ENCODE measurements at places on chromosomes 7 and 10. TPM values are rescaled to one million over a fixed set of nuclear protein-coding genes. Genes with fewer than 3 reads are reported as not detected.
A peak's percentile ranks its signal among the peaks of the same experiment; 100 is the strongest.

- no peak for DNase-seq
Measured at GRCh38 chr7:79837915-79838314, 296.7 kb upstream of the GNAI1 start.

The SYT15 gene
- 1.5 TPM for total RNA-seq

- DNase-seq = no peak
Measured at GRCh38 chr10:24292304-24293293, 83.7 kb downstream of the KIAA1217 start.

The MUC12 gene
- 0.85 TPM for total RNA-seq

- DNase-seq = no peak
Measured at GRCh38 chr10:71512312-71512711, 115.6 kb downstream of the CDH23 start.

The CCM2 gene
- total RNA-seq = 61.3 TPM

The PGAM2 gene
- total RNA-seq = 0.67 TPM

GRCh38 chr10:26574783-26575182 lies 122.7 kb upstream of the PDSS1 start:
- no peak for DNase-seq

- no peak for DNase-seq
Measured at GRCh38 chr7:155283565-155284194, 14.0 kb upstream of the INSIG1 start.

DNA sequence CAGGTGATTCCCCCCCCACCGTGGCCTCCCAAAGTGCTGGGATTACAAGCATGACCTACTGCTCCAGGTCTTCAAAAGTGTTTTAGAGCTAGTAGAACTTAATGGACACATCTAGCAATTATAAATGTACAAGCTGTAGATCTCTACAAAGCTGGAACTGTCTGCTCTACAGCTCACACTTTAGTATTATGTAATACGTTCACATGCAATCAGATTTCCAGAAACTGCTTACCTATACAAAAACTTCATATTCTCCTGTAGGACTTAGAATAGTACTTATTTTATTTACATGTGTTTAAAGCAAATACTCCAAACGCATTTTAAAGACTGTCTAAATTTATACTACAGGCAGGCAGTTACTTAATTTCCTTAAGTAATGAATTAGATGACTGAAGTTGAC lies 39.2 kb upstream of the ASL start:
- DNase-seq = no peak

GRCh38 chr10:29720149-29720548 lies 85.4 kb upstream of the SVIL start:
- DNase-seq = no peak

The IGFBP3 gene
- total RNA-seq = 0.41 TPM

GRCh38 chr10:113820507-113820906 lies 33.4 kb downstream of the DCLRE1A start:
- no peak for DNase-seq

DNA sequence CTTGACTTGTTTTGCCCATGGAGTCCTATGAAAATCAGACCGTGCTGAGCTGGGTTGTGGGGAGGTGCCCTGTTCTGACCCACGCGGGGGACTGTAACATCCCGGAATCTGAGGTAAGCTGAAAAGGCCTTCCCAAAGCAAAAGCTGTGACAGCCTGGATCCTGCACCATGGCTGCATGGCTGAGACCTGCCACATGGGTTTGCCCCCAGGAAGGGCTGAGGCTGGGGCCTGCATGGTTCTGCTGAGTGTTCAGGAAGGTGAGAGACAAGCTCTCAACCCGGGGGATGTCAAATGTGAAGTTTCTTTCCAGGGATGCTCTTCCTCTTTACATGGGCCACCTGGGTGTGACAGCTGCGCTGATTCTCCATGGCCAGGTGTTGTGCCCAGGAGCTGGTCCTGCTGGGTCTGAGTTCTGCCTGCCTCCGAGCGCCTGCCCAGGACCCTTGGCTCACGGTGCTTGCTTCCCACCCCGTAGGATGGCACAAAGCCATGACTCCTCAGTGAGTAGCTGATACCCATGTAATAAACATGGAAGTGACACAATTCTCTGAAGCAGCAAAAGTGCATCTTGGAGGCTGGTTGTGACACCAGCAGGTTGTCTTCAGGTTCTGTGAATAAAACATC lies 58.3 kb downstream of the VIPR2 start:
- DNase-seq = no peak

GRCh38 chr10:123649676-123650075 lies 16.5 kb upstream of the GPR26 start:
- no peak for DNase-seq

The RNLS gene
- 1.6 TPM for total RNA-seq

The ODAD2 gene
- total RNA-seq = not detected

The MOGAT3 gene
- not detected for total RNA-seq

The PAX4 gene
- total RNA-seq = not detected

DNA sequence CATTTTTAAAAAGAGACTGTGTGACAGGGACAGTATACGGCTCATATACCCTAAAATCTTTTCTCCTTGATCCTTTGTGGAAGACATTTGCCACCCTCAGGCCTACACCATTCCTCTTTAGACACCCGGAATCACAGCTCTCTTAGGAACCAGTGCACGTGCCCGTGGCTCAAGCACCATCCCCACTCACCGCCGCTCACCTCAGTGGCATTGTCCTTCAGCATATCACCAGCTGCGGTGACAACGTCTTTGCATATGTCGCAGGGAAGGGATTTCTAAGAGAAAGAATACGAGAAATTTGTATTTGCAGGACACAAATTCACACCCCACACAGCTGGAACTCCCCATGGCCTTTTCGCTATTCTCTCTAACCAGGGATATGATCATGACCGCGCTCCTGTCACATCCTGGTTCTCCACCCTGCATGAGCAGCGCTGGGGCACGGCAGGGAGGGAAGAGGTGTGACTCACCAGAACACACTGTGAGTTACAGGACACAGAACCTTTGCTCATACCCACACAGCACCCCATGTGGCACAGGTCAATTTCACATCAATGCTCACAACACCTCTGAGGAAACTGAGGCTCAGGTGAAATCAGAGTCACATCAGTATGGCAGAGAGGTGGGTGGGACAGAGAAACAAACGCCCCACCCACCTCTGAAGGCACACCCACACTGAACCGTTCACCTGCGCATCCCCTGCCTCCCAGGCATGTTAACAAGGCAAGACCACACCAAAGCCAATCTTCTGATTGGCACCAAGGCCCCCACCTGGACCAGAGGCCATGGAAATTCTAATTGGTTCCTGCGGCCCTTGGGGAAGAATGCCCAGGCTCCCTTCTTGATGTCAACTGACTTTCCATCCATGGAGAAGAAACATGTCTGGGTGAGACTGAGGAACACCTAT lies 19.2 kb downstream of the PSAP start:
- DNase-seq = no peak

GRCh38 chr10:84308021-84308420 lies 20.4 kb upstream of the CCSER2 start:
- DNase-seq = no peak

DNA sequence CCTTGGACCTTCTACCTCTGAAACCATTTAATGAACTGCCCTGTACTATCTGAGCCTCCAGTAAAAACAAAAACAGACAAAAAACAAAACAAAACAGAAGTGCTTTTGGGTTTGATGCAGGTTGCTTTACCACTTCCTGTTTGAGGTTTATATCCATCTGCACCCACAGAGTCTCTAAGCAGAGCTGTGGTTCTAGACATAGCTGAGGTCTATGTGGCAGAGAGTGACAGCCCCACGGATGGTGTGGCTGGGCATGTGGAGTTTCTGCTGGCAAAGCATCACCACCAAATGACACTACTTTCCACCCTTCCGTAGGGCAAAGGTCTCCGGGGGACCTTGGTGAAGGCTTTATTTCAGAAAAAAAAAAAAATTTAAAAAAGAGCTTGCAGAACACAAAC lies 754.2 kb downstream of the GRID1 start:
- DNase-seq = peak; percentile 46

- DNase-seq = no peak
Measured at GRCh38 chr10:106942035-106942662, 222.4 kb downstream of the SORCS1 start.

- DNase-seq = no peak
Measured at GRCh38 chr10:75208181-75208580, 2.4 kb upstream of the VDAC2 start.

DNA sequence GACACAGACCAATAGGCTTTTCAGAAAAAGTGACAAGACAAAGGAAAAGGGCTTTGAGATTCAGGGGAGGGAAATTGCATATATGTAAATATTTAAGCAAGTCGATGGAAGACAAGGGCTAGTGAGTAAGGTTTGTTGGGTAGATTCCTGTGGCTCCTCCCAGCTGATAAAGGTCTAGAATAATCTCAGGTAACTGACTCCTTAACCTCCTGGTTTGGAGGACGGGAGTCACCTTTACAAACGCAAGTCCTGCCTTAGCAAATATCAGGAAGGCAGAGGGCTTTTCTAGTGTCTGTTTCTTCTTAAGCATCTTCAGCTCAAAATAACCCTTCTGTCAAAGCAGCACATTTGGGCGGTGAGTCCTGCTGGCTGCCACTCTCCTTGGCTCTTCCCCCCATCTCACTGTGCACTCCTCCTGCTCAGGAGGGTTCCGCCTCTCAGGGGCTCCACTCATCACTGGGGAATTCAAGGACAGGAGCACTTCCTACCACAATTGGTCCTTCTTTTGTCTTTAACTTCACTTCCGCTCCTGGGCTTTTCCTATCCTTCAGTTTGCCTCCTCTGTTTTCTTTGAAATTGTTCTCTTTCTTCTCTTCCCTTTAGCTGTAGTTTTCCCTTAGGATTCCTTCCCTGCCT lies 496.3 kb upstream of the KLF6 start:
- no peak for DNase-seq

The ARHGEF5 gene
- 10.8 TPM for total RNA-seq

DNA sequence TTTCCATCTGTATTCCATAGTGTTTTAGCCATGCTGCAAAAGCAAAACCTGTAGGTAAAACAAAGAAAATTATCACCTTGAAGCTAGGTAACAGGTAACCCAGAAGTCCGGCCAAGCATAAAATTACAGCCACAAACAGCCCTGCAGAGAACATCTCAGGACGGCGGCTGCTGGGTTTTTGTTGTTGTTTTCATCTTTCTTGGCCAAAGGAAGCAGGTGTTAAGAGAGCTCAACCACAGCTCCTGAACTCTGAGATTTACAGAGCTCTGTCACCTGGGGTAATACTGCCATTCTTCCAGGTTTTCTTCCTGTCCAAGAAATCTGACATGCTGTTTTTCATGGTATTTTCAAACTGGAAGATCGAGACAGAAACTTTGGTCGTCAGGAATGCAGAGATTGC lies 847 bp upstream of the SCIN start:
- DNase-seq = no peak

- DNase-seq = no peak
Measured at GRCh38 chr7:44639671-44640321, 33.4 kb downstream of the OGDH start.

GRCh38 chr10:73900064-73900463 lies 10.9 kb upstream of the PLAU start:
- no peak for DNase-seq

DNA sequence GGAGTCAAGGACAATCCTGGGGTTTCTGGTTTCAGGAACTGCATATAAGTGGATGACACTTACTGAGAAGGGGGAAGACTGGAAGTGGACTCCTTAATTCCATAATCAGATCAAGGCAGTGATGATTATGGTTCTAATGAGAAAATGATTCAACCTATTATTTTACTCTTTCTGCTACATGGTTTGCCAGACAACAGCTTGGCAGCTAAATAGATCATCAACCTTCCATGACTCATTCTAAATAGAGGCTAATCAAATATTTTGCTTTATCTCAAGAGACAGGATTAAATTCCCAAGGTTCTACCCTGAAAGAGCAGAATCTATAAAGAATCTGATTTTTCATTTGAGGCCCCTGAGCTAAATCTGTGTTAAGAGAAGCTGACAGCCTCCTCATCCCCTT lies 46.3 kb downstream of the CNNM1 start:
- no peak for DNase-seq

GRCh38 chr7:116353647-116354046 lies 143.3 kb downstream of the TES start:
- DNase-seq = no peak

GRCh38 chr10:102410429-102411073 lies 8.0 kb downstream of the PSD start:
- peak; percentile 53 for DNase-seq

Measured in activated T-helper 2 cell treated with anti-CD3 and anti-CD28 coated beads, Interferon-gamma antibody, Interleukin-2, Interleukin-4, amounts not matched to agents 10 μg/mL and 5 μg/mL and 100 μg/mL, durations not matched to agents 14 hours and 24 hours and 36 hours (primary cell).